ENCODE measurements at places on chromosomes 16 and 17.

- DNase-seq: no peak
Observed at GRCh38 chr17:81403671-81404534, 8.6 kb downstream of the BAHCC1 start.

GRCh38 chr16:30439720-30440348 lies 5.8 kb downstream of the SEPHS2 start:
- DNase-seq: no peak

DNA sequence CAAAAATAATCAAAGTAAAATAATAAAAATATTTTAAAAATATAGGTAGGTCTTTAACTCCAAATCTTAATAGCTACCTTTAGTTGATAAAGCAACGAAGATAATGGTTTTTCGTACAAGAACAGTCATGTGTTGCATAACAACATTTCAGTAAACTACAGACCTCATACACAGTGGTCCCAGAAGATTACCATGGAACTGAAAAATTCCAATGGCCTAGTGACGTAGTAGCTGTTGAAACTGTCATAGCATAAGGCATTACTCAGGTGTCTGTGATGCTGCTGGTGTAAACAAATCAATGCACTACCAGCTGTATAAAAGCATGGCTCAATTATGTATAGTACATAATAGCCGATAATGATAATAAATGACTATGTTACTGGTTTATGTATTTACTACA lies 43.9 kb downstream of the CREBBP start:
- DNase-seq: no peak

GRCh38 chr17:57679906-57680695 lies 65.0 kb downstream of the CCDC182 start:
- no peak for DNase-seq

All from thymus (tissue), 14 donors.